ENCODE measurements at places on chromosomes 3 and 15.
A peak's percentile ranks its signal among the peaks of the same experiment; 100 is the strongest.

GRCh38 chr15:63054281-63054683 is 11.7 kb downstream of the TPM1 start:
- peak; percentile 75 for DNase-seq

GRCh38 chr3:81580355-81580754 is 181.1 kb downstream of the GBE1 start:
- DNase-seq, result no peak

- DNase-seq, result peak; percentile 99
Measured at GRCh38 chr3:171874251-171874681, 31.1 kb downstream of the TMEM212 start.

GRCh38 chr15:70114221-70114620 is 16.5 kb upstream of the TLE3 start:
- DNase-seq, result peak; percentile 16

- DNase-seq, result no peak
Measured at GRCh38 chr3:171184372-171184771, 157.9 kb upstream of the SLC2A2 start.

GRCh38 chr15:67784090-67784781 is 41.1 kb upstream of the SKOR1 start:
- no peak for DNase-seq

DNA sequence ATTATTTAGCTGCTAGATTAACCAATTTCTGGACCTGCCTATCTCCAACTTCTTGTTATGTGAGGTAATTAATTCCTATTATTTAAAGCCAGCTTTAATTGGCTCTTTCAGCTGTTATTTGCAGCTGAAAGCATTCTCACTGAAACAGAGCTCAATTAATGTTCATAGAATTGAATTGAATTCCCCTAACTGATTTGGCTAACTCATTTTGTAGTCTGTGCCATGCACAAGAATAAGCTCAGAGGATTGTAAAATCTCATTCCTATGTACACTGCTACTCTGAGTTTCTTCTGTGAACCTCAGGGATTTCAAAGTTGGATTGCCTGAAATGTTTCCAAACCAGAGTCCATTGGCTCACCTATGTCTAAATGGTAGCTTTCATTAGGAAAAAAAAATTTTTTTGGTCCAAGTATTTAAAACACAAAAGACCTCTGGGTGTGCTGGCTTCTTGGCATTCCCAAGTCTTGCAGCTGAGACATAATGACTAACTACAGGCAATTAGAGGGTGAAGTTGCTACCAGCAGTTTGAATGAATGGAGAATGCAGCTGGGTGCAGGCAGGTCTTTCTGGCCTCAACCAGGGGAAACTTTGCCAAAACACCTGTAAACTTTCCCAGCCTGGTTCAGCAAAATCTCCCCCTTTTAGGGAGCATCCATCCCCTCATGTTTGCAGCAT is 134.3 kb downstream of the EDEM1 start:
- DNase-seq, result no peak
